ENCODE measurements at places on chromosomes 12 and 14.

DNA sequence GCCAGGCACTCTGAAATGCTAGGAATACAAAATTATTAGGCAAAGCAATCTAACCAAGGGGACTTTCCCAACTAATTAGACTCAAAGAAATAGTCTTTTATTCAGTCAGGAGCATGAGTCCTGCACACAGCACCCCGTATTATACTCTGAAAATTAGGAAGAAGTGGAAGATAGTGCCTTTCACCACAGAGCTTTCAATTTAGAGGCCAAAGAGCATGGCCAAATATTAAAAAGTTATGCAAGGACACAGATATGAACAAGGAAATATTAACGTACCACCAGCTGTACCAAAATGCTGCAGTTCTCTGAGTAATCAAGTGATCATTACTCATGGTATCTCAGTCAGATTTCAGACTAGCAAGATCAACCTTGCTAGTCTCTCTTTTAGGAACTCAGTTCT, 22.6 kb upstream of the MDM2 start:
- no peak for DNase-seq

- no peak for DNase-seq
Observed at GRCh38 chr14:31837031-31837430, 240.1 kb upstream of the ARHGAP5 start.

DNA sequence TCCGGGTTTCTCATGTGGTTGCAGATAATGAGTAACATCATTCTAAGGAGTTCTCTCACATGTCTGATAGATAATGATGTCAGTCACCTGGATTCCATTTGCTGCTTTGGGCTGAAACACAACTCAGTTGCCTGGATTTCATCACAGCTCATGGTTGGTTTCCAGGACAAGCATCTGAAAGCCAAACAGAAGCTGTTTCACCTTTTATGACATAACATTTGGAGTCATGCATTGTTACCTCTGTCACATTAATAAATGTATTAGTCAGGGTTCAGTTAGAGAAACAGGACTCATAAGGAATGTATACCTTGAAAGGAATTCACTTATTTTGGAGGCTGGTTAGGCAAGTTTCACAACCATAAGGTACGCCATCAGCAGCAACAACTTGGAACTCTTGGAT, 251.9 kb upstream of the ATXN7L3B start:
- DNase-seq: no peak

- no peak for DNase-seq
Observed at GRCh38 chr12:129552996-129553750, 350.7 kb downstream of the TMEM132D start.
